ENCODE measurements at places on chromosomes 12 and 14.

GRCh38 chr14:33249233-33249820 is 310.6 kb downstream of the NPAS3 start:
- no peak for DNase-seq

DNA sequence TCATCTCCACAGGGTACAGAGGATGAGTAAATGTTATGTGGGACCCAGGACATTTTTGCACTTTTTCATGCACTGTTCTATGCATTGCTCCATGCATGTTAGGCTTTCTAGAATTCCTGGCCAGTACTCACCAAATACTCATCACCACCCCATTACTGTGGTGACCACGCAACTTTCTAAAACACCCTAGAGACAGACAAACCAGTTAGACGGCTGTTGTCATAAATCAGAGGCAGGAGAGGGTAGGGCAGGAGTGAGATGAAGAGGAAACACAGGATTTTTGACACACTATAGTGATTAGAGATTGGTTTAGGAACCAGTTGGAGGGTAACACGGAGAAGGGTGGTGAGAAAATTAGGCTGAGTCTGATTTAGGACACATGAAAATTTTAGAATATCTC is 59.3 kb downstream of the IFNG start:
- no peak for DNase-seq

DNA sequence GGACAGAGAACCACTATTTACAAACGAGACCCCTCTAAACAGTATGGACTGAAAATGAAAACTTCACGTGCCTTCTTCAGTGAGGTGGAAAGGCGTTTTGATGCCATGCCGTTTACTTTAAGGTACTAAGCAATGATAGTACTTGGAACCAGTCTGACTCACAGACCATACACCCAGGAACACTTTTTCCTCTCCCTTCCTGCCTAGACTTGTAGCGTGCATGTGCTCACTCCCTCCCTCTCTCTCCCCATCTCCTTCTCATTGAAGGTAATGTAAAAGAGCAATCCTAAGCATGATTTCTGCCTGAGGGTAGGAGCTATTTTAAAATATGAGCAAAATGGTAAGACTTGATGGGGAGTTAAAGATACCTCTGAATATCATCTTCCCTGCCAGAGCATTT is 5.9 kb upstream of the RPL41 start:
- no peak for DNase-seq

DNA sequence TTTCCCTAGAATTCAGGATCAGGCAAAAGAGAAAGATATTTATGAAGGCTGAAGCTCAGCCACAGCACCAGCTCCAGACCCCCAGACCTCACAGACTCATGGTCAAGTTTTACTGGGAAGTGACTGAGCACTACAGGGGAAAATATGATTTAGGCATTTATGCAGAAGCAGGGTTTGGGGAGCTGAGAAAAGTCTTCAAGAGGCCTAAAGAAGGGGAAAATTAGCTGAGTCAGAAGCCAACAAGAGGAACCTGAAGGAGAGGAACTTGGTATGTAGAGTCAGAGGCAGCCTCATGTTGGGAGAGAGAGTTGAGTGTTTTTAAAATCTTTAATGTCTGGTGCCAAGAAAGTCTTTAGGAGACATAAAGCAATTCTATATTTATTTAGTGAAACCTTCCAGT is 63.0 kb downstream of the FOS start:
- DNase-seq, result no peak

GRCh38 chr12:105275997-105276733 is 40.2 kb upstream of the APPL2 start:
- DNase-seq, result no peak

- no peak for DNase-seq
Measured at GRCh38 chr12:104578453-104578852, 121.7 kb downstream of the CHST11 start.

DNA sequence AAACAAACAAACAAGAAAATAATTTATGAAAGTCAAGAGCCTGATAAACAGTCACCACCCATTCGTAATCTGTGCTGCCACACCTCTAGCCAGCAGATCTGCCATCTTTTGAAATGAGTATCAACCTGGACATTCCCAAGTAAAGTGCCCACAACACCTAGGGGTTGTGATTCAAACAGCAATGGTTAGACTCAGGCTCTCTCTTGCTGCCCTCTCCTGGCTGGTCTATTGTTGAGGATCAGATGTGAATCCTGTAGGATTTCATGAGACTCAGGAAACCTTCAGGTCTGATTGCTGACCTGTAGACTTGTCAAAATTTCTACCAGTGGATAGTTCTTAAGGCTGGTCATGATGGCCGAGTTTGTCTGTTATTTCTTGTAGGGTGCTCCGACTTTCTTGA is 26.8 kb downstream of the DGLUCY start:
- DNase-seq, result no peak

GRCh38 chr12:103560604-103561101 is 26.4 kb upstream of the STAB2 start:
- DNase-seq, result no peak

- no peak for DNase-seq
Measured at GRCh38 chr12:2501464-2502191, 293.1 kb upstream of the FKBP4 start.

GRCh38 chr14:32657081-32657480 is 281.6 kb upstream of the NPAS3 start:
- no peak for DNase-seq

DNA sequence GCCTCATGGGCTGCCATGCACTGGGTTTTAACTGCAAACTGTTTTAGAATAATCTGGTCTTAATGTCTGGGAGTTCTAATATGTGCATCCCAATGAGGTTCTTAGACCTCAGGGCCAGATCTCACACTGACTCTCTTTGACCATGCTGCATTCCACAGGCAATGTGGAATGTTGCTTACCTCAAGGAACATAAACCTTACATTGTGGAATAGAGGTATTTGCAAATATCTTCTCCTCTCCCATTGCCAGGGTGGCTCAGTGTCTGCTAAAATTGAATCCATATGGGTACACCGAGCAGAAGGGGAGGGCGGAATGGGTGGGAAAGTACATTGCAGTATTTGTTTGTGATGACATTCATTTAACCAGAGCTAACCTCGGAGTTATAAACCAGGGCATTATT is 78.6 kb downstream of the CHST11 start:
- DNase-seq, result no peak

DNA sequence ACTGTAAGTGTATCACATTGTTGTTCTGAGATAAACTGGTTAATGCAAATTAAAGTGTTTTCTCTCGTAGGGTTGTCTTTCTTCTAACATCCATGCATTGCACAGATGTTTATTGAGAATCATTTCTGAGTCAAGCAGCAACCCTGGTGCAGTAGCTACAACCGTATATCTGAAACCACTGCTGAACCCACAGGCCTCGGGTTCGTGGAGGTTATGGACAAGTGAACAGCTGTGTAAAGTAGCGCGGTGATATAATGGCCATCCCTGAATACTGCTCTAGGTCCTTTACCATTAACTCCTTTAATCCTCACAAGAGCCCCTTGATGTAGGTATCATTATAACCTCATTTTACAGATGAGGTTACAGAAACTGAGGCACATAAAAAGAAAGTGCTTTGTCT is 486.1 kb upstream of the TMEM132C start:
- no peak for DNase-seq

DNA sequence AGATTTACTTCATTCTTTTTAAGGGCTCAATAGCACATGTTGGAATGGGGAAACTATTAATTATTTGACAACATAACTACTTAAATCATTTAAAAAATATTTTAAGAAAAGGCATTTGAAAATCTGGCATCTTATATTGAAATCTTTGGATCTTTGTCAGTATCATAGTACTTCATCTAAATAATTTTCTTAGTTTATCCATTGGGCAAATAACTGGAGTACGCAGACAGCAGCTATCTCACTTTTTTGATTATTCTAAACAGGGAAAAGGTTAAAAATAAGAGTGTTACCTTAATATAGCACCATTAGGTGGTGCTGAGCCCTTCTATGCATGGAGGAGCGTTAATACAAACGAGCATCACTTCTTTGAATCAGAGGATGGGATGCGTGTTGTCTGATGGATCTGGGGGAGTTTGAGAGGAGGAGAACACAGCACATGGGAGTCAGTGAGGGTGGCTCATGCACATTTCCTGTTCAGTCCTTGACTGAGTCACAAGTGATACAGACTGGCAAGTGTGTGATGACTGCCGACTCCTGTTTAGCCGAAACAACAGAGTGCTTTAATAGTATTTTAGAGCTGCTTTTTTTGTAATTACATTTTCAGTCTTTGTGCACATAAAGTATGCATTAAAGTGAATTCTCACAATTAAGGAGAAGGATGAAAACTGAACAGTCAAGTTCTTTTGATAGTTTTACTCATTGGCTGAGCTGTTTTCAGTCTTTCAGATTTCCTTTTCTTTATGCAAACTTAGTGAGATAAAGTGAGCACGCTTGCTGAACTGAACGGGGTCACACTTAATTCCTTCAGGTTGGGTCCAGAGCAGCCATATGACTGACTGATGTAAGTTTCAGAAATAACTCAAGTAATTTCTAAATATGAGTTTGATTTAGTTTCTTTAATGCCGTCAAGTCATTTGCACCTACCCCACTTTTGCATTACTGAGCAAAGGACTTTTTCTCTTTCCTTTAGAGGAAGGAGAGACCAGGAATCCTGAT is 92.7 kb downstream of the DIP2B start:
- DNase-seq, result no peak

- no peak for DNase-seq
Measured at GRCh38 chr12:93176165-93176564, 201.6 kb upstream of the NUDT4 start.

- no peak for DNase-seq
Measured at GRCh38 chr14:104277416-104278213, 139.2 kb downstream of the KIF26A start.

- DNase-seq, result no peak
Measured at GRCh38 chr12:72872996-72873395, 600.8 kb downstream of the TRHDE start.

DNA sequence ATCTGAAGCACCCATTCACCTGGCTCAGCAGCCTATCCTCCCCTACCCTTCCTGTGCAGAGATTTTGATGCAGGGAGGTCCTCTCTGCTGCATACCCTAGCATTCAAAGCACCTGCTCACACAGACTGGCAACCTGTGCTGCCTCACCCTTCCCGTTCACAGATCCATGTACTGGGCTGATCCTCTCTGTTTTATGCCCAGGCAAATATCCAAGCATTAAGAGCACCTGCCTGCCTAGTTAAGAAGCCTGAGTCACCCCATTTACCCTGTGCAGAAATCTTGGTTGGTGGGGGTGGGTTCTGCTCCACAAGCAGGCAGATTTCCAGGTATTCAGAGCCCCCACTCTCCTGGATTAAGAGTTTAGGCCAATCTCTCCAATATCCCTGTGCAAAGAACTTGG is 8.4 kb downstream of the TAS2R13 start:
- no peak for DNase-seq

DNA sequence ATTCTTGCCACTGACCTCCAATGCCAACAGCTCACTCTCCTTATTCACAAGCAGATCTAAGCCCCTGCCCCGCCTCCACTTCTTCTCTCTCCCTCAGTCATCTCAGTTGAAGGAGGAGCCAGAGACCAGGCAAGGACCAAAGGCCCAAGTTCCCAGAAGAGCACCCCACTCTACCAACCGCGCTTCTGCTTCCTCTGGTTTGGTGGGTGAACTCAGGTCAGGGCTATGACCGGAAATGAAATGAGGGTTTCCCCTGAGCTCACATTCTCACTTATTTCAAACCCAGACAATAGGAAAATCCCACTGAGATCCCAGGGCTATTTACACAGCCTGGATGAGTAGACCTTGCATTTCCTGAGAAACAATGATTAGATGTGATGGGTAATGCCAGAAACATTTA is 9.9 kb downstream of the DPF3 start:
- no peak for DNase-seq

GRCh38 chr12:66693901-66694513 is 15.1 kb upstream of the GRIP1 start:
- peak; percentile 50 for DNase-seq

- DNase-seq, result no peak
Measured at GRCh38 chr12:66491853-66492252, 187.0 kb downstream of the GRIP1 start.

DNA sequence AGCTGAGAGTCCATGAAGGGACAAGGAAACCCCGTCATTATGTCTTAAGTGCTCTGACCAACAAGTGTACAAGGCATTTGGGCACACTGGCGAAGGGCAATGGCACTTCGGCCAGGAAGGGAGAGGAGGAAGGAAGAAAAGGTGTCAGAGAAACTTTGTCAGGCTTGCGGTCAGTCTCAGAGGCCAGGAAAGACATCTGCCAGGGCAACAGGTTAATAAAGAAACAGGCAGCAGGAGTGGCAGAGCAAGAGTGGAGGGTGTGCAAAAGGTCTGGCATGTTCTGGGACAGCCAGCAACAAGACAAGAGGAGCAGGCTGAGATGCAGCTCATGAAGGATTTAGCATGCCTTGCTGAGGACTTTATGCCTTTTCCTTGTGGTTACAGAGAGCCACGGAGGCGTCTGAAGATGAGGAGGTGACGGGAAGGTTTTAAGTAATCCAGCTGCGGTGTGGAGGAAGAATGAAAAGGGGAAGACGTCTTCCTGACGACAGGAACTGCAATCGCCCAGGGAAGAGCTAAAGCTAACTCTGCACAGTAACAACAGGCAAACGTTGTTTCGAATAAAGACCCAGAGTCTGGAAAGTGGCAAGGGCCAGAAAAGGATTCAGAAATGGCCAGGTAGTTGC is 13.1 kb downstream of the APPL2 start:
- no peak for DNase-seq

DNA sequence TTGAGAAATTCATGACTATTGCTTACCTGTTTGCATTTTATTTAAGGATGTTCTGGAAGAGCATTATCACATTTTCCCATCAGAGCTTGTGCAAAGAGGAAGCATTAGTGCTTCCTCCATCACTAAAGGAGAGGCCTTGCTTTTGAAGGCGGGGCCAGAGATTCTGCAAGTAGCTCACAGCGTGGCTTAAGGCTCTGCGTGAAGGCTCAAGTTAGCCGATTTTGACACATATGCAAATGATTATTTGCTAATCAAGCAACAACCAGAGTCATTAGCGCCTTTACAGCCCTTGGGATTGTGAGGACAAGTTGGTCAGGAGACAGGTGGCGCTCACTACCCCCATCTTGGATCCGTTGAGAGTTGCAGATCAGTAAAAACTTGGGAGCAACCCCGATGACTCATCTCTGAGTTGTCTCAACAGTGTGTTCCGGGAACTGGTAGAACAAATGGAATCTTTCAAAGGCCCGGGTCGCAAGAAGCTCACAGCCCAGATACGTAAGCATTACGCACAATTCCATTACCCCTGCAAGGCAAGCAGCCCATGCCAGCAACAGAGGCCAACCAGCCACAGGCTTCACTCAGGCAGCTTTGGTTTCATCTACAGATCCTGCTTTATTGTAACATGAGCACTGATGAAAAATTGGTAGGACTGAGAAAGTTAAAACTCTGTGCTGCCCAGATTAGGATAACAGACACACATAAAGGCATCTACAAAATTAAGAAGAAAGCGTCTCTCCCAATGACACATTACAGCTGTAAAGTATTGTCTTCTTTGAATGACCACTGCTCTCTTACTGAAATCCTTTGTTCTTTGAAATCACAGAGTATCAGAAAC is 34.9 kb upstream of the SPTSSA start:
- no peak for DNase-seq

- DNase-seq, result no peak
Measured at GRCh38 chr14:75315144-75315543, 36.5 kb downstream of the FOS start.

All from SK-N-MC (cell line).